ENCODE measurements at places on chromosomes 2 and 18.

DNA sequence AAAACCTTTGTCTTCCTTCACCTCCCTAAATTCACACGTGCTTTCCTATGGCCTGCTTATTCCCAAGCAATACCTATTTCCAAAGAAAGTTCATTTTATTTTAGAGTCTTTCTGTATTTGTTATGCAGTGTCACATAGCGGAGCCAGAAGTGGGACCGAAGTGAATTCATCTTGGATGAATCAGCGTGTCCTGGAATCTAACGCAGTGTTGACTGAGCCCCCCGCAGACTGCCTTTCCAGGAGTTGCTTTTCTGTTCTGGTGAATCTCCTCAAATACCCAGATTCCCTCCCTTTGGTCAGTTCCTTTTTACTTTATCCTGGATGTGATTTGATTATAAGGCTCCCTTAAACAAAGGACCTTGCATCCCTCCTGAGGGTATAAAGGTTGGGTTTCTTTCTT, 10.8 kb downstream of the ALPP start:
- DNase-seq: no peak

DNA sequence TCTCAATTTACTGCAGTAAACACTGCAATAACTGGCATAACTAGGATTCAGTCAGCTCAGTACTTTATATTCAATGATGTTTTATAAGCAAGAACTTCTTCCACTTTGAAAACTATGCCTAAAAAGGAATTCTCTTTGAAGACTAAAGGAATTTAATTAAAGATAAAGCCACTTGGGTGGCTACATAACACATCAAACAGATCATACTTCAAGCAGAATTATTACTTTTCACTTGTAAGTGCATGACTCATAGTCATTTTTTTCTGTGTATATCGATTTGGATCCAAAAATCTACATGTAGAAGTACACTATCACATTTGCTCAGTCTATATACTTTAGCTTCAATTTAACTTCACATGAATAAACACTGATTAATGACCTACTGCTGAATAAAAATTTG, 4.0 kb downstream of the KANSL1L start:
- DNase-seq: no peak

DNA sequence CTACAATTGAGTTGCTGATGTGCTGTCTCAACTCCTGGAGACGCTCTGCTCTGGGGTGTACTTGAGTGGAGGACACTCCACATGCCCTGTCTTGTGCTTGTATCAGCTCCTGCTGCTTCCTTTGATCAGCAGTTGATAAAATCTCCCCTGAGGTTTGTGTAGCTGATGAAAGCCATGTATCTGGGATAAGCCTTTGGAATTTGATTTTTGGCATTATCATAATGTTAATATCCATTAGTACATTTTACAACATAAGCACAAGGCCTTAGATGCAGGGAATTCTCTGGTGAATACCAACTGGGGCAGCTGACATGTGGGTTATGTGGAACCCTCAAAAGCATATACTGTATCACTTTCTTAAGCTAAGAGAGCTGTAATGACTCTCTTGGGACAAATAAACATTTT, 222.7 kb upstream of the ITGA4 start:
- no peak for DNase-seq

GRCh38 chr2:224976629-224977525, 65.4 kb downstream of the DOCK10 start:
- DNase-seq: no peak

DNA sequence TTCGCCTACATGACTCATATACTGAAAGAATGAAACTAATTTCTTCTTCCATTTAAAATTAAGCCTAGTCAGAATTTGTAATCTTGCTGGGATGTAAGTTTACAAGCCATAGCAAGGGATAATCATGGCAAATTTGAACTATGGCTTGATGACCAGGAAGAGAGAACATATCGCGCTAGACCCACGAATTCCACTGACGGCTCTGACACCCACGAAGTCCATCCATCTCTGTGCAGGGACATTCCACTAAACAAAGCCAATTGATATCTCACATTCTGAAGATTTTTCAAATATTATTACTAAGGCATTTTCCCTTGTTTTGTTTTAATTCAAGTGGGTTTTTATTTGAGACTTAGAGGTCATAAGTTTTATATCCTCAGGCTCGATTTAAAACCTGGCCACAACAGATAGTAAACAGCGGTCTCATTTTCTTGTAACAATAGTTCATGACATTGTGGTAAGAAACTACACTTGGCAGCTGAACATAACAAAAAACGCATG, 113.0 kb downstream of the QPCT start:
- no peak for DNase-seq

DNA sequence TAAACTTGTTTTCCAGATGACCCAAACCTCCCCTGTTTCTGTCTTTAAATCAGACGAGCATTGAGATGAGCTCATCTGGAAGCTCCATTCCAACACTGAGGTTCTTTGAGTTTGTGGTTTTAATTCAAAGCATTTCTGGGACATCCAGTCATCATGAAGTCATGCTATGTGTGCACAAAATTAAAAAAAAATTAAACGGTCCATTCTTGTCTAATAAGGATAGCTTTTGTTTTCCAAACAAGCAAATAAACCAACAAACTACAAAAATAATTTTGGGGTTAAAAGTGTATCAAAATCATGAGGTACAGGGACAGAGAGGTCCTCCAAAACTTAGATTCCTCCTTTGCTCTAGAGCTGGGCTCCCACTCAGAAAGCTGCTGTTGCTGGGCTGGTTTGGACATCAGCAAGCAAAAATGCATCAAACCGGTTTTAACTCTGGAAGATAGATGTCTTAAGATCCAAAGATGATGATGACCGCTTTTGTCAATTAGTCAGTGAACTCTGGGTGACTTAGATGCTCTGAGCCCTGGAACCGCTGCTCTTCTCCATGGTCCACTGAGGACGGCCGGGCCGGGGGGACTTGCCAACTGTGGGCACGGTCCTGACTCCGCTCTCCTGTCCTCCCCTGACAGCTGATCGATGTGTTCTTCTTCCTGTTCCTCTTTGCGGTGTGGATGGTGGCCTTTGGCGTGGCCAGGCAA, 65.4 kb downstream of the TRPM8 start:
- no peak for DNase-seq

- no peak for DNase-seq
These were observed 797 bp downstream of the OR6B3 start for GRCh38 chr2:240052524-240052923.

GRCh38 chr2:120319686-120320317, 26.1 kb upstream of the INHBB start:
- DNase-seq: no peak

GRCh38 chr2:148533685-148534084, 110.9 kb upstream of the EPC2 start:
- no peak for DNase-seq

- DNase-seq: no peak
These were observed 376.5 kb upstream of the KLHL29 start for GRCh38 chr2:23008440-23008839.

DNA sequence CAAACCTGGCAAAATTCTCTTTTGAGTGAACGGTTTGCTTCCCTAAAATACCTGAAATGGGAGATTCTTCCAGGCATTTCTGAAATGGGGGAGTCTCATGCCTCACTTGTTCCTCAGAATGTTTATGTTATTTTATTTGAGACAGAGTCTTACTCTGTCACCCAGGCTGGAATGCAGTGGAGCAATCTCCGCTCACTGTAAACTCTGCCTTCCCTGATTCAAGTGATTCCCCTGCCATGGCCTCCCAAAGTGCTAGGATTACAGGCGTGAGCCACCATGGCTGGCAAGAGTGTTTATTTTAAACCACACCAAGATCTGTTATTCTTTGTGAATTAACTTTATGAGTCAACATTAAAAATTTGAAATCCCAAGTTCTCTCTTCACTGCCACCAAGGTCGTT, 6.4 kb upstream of the FHL2 start:
- DNase-seq: no peak

- no peak for DNase-seq
These were observed 156.0 kb downstream of the TANC1 start for GRCh38 chr2:159124441-159124911.

GRCh38 chr2:55805686-55806085, 112.0 kb upstream of the PNPT1 start:
- DNase-seq: no peak

- DNase-seq: no peak
These were observed 219.6 kb downstream of the ANAPC1 start for GRCh38 chr2:111664275-111664850.

DNA sequence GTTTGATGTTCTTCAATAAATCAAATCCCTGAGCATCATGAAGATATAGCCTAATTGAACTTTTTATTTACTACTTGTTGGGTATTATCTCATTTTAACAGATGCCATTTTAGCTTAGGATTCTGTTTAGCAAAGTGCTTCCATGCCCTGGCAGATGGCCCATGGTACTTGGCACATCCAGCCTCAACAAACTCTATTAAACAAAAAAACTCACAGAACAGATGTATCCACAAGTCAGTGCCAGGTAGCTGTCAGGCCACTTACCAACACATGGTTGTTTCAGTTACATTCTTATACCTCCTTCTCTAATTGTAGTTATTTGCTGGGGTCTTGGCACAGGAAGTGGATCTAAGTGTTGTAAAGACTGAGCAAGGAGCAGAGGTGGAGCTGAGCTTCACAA, 29.6 kb downstream of the GAD1 start:
- DNase-seq: no peak

DNA sequence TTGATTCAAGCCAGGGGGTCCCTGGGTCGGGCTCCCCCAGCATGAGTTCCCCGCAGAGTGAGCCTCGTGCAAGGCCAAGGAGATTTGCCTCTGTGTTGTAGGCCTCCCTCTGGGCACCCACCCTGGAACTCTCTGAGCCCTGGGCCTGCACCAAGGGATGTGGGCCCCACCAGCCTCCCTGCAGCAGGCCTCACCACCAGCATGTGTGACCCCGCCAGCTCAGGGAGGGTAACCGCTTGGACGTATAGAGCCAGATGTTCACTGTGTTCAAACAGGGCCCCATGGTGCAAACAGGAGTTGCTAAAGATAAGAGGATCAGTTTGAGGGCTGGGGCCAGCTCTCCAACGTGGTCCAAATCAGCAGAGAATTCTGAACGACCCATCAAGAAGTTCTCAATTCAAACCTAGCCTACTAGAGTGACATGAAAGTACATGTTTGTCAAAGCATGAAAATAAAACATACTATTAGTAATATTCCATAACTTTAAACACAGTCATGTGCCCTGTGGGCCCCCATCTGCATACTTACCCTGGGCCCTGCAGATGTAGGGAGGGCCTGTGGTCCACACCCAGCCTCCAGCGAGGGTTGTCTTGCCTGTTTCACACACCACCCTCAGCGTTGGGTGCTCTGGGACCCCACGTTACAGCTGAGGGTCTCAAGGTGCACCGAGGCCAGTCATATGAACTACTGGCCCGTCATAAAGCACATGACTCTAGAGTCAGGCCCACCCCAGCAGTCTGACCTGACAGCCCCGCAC, 5.5 kb upstream of the TUBB6 start:
- no peak for DNase-seq

DNA sequence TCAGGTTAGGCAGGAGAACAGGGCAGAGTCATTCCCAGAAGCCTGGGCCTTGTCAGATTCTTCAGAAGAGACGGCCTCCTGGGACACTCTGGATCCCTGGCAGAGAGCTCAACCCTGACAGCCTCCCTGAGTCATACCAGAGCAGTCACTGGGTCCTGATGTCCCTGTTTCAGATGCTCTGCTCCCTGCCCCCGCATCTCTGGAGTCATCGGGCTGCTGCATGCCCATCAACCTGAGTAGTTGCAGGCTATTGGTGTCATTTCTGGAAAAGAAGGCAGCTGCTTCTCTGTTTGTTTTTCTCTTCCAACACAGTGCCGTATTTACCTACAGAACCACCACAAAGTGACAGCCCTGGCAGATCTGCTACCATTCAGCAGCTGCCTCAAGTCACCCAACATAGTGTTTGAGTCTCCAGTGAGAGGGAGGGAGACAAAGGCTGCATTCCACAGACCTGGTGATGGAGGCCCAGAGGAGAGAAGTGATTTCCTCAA, 145.1 kb downstream of the B3GNT2 start:
- no peak for DNase-seq

DNA sequence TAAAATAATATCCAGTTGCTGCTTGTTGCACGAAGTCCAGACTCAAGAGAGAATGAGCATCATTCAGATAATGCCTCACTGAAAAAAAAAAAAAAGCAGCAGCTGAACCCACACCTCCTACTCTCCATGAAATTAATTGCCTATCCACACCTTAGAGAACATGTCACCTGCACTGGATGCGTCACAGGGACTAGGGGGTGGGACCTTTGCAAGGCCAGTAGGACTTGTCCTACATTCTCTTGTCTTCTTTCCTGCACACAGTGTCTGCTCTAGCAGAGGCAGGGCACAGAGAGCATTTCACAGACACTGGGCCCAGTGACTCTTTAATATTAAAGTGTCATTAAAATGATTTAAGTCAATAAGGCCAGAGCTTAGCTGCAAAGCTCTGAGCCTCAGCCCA, at the start of gene ABCA12:
ABCA12 (minus strand) TSS at position 148 of the 400 bp plus-strand sequence. CDS start 418 bp downstream, outside the sequence.
- DNase-seq: no peak

DNA sequence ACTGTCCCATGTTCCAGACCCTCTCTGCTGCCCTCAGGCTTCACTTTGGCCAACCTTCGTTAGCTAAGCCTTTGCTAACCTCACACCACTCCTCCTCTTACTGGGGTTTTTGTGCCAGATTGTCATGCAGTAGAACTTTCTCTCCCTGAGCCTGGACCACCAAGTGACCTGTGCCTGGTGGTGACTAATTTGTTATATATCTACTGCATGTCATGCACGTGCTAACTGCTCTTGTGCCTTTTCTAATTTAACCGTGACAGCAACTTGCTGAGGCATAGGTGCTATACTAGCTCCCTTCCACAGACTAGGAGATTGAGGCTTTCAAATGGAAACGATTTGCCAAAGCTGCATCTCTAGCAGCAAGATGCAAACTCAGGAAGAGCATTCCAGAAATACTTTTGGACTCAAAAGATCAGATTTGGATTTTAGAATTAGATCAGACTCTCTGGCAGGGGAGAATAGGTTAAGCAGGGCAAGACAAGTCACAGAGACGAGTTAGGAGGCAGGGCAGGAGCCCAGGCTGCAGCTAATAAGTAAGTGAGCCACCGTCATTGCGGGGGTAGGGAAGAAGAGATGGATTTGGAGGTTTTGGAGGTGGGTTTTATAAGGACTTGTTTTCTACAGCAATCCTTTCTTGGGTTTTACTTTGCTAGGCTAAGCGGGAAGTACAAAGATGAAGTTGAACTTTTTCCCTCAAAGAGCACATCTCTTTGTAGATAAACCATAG, 1.8 kb downstream of the PPP1R7 start:
- DNase-seq: no peak

GRCh38 chr2:86186431-86186830, 8.8 kb downstream of the IMMT start:
- DNase-seq: no peak

All from GM19239 (cell line).